ENCODE measurements at places on chromosomes 11 and 22.

GRCh38 chr11:68446046-68446725 lies 14.4 kb upstream of the PPP6R3 start:
- no peak for DNase-seq

DNA sequence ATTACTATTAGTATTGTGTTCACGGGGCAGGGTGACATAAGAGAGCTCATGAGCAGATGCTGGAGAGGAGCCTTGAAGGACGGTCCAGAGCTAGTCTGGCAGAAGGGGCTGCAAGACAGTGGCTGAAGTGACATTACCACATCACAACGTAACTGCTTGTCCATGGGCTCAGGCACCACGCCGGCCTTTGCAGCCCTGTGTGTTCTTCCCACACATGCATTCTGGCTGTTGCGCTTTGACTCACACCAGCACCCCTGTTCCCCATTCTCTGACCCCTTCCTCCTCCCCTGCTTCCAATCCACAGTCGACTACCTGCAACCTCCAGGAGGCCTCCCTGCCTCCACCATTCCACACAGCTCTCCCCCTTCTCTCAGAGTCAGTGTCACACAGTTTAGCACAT lies 103.3 kb downstream of the ME3 start:
- DNase-seq = no peak

- no peak for DNase-seq
Measured at GRCh38 chr22:41695211-41695610, 4.1 kb upstream of the MEI1 start.

GRCh38 chr11:77381729-77382665 lies 80.5 kb upstream of the GDPD4 start:
- DNase-seq = no peak

- DNase-seq = no peak
Measured at GRCh38 chr11:133905677-133906156, 51.1 kb downstream of the IGSF9B start.

DNA sequence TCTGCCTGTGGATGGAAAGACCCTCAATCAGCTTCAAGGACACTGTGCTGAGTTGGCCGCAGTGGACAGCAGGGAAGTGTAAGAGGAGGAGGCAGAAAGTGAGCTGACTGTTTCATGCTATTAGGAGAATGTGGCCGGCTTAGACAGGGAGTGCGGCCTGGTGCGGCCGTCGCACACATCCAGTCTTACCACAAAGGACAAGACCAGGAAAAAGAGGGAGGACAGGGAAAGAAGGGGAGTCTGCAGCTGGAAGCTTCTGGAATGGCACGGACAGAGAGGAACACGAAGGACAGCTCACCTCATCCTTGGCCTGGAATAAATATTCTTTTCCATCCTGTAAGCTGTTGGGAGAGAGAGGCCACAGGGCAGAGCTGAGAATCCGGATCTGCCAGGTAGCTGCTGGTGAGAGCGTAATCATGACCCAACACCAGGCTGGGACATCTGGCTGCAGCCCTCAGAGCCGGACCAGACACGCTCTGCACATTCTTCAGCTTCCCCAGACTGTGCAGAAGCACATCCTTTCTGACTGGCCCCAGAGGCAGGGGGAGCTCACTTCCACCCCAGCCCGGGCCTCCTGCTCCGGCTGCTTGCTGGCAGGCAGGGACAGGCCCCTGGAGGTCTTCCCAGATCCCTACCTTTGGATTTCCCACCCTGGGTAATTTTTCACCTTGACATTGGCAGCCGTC lies 8.6 kb upstream of the RBM4B start:
- no peak for DNase-seq

- DNase-seq = no peak
Measured at GRCh38 chr11:10686311-10686710, 7.2 kb downstream of the IRAG1 start.

DNA sequence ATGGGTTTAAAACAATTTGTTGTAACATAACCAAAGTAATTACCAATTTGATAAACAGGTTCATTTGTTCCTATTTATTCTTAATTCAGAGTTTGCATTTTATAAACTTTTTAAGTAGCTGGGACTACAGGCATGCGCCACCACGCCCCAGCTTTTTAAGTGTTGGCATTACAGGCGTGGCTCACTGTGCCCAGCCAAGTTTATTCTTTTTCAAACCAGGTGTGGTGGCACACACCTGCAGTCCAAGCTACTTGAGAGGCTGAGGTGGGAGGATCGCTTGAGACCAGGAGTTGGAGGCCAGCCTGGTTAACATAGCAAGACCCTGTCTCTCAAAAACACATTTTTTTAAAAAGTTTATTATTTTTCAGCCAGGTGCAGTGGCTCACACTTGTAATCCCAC lies 19.1 kb downstream of the PPFIA1 start:
- no peak for DNase-seq

DNA sequence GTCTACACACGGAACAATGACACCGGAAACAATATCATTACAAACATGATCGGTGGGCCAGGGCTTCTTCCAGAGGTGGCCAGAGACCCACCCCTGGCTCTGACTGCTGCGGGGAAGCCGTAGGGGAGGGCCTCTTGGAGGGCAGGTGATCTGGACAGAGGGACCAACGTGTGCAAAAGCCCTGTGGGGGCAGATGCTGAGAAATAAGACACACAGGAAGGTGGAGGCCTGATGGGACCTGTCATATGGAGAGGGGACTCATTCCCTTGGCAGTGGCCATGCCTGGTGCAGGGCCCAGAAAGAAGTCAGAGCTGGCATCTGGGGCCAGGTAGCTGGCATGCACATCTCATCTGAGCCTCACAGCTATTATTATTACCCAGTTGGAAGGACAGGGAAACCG lies 1.1 kb downstream of the ALDH3B2 start:
- DNase-seq = no peak

GRCh38 chr22:23836692-23837495 lies 1.9 kb downstream of the DERL3 start:
- no peak for DNase-seq

- DNase-seq = no peak
Measured at GRCh38 chr11:71496421-71496820, 30.6 kb upstream of the KRTAP5-7 start.

DNA sequence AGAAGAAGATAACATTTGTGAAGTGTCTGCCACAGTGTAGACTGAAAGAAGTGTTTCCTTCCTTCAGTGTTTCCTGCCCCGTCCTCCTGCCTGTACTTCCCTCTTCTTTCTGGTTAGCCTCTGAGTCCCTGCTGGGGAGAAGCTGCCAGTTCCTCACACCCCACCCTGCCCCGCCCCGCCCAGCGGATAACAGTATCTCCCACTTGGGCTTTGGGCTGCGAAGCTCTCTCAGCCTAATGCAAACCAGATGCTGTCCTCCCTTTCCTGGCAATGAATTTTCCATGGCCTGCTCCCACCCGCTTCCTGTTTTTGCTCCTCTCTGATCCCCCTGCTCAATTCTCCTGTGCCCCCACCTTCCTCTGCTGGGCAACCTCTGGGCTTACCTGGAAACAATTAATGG lies 5.2 kb upstream of the RAB3IL1 start:
- no peak for DNase-seq

GRCh38 chr11:135019899-135020298 lies 607.9 kb upstream of the B3GAT1 start:
- no peak for DNase-seq

GRCh38 chr22:35506259-35506570 lies 34.4 kb upstream of the RASD2 start:
- DNase-seq = no peak

- no peak for DNase-seq
Measured at GRCh38 chr11:115194802-115195110, 309.5 kb downstream of the CADM1 start.

DNA sequence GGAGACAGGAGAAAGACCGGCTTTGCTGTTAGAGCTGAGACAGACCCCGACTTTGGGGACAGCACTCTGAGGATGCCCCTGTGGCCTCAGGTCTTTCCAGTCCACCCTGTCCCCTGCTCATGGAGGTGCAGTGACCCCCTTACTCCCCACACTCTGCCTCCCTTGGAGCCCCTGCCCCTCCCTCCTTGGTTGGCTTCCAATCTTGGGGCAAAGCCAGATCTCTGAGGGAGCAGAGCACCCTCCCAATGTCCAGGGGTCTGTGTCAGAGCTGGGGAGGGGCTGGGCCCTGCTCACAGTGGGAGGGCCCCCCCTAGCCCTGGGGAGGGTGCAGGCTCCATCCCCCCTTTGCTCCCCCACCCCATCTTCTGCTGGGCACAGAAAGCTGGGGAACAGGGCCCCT lies 50.0 kb downstream of the IGLL1 start:
- no peak for DNase-seq

DNA sequence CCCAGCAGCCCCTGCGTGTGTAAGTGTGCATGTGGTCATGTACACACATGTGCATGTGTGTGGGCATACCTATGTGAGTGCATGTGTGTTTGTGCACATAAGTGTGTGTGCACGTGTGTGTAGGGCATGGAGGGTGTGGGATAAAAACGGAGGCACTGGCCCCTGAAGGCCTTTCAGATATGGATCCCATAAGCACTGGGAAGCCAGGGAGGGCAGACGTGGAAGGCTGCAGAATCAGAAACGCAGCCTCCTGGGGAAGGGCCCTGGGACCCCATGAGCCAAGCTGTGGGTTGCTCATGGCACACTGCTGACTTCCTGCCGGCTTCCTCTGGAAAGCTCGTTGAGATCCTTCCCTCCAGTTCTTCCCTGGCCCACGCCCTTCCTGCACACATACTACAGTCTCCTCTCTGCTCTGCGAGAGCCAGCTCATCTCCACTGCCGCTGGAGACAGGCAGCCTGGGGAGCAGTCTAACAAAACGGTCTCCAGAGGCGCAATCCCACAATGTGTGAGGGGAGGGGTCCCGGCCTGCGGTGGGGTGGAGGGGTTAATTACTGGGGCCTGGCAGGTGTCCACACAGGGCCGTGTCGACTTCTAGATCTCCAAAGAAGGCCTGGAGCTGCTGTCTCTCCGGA lies 435.2 kb upstream of the B3GAT1 start:
- no peak for DNase-seq

- peak; percentile 14 for DNase-seq
Measured at GRCh38 chr11:206526-207207, 532 bp downstream of the BET1L start.

DNA sequence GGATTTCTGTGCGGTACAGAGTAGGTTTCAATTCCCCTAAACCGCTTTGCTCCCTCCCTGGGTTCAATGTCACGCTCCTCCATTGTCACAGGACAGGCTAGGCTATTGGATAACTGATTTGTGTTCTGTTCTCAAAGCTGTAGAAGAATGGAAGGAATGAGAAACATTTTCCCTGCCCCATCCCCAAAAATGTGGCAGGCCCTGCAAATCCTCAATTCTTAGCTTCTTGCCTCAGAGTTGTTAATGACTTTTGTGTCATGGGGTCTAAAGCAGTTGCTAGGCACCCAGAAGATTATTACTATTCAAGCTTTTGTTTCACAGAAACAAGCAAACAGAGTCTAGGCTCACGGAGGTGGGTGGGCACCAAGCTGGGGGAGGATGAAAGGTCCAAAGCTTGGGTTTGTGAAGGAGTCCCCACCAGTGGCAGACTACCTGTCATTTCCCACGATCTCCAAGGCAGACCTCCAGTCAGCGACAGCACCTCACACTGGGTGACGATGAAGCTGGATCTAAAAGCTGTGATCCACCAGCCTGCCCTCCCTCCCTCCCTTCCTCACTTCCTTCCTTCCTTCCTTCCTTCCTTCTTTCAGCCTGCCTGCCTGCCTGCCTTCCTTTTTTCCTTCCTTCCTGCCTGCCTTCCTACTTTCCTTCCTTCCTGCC lies 1080.2 kb downstream of the OPCML start:
- DNase-seq = no peak

GRCh38 chr11:21472261-21472660 lies 720.6 kb upstream of the ANO5 start:
- DNase-seq = no peak

DNA sequence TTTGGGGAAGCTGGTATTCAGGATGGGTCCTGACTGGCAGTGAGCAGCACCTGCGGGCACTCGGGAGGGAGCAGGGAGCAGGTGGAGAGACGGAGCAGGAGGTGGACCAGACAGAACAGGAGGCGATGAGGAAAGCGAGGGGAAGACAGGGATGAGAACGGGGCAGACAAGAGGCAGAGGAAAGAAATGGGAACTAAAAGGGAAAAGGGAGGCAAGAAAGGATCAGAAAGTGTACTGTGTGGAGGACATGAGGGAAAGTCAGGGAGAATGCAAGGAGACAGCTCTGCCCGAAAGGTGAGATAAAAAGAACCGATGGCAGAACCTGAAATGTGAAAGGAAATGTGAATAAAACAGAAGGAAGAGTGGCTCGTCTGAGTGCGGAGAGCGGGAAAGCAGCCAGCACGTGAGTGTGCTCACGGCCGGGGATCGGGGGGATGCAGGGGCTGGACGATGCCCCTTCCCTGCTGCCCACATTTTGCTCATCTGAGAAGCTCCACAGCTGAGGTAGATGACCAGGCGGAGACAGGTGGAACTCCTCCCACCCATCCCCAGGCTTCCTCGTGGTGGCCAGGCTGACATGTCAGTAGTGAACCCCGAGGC lies 494.4 kb upstream of the B3GAT1 start:
- DNase-seq = no peak

DNA sequence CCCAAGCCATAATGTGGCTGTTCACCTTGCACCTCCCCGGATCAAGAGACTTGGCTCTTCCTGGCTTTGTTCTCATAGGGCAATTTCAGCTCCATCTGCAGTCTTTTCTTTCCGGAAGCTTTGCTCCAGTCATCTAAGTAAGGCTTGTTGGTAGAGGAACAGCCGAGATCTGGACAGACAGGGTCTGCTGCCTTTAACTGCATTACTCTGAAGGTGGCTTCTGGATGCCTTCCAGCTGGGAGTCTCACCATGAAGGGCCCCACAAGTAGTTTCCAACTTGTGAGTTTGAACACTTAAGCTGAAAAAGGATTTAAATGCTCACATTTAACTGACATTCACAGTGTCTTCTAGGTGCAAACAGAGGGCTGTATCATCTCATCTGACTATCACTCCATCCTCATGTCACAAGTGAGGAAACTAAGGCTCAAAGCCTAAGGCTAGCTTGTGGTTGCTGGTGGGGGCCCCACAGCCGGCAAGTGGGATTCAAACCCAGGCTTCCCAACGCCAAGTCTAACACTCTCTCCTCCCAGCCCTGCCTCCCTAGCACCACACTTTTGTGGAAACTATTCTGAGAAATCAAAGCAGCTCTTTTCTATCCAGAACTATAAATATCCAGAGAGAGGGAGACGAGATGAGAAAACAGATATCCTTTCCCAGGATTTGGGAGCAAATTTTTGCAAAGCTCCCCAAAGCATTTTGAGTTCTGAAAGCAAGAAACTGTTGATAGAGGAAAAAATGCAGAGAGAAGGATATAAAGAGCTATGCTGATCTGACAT lies 58.4 kb downstream of the GALNT18 start:
- DNase-seq = no peak

DNA sequence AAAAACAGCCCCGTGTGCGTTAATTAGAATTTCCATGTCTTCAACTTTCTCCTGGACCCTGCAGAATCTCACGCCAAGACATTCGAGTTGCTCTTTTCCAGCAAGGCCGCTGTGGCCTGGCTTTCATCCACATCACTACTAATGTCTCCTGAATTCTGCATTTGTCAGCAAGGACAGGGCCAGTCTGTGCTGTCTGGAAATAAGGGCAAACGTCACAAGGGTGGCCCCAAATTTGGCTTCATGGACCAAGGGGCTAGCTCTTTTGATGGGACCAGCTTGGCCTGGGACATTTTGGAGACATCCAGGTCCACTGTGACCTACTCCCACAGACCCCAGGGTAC lies 33.4 kb downstream of the KCNQ1OT1 start:
- DNase-seq = no peak

- DNase-seq = no peak
Measured at GRCh38 chr22:27504360-27505253, 296.9 kb downstream of the MN1 start.
